Stimulated activated naive CD4-positive, alpha-beta T cell treated with Interleukin-2 at 50 U/mL for 16 hours (primary cell): ENCODE measurements at places on chromosomes 4 and X.
A peak's percentile ranks its signal among the peaks of the same experiment; 100 is the strongest.

GRCh38 chr4:174444390-174444789 is 77.9 kb downstream of the HPGD start:
- no peak for DNase-seq

- no peak for DNase-seq
These were observed 55.6 kb downstream of the SNCA start for GRCh38 chr4:89781321-89781720.

- no peak for DNase-seq
These were observed 58.7 kb downstream of the RASGEF1B start for GRCh38 chr4:81412946-81413495.

DNA sequence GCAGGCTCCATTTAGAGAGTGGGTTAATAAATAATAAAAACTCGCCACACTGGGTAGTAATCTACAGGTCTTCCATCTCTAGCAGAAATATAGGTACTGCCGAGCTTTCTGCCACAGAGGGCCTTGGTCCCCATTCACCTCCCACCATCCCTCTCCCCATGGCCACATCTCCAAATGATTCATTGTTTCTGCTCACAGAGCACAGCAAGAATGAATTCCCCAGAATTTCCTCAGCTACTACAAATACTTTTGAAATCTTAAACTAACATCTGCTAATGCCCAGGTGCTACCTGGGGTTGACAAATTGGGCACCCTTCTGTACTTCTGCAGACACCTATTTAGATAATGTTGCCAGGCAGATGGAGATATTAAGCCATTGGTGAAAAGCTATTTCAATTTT is 5.1 kb downstream of the PHEX start:
- no peak for DNase-seq

DNA sequence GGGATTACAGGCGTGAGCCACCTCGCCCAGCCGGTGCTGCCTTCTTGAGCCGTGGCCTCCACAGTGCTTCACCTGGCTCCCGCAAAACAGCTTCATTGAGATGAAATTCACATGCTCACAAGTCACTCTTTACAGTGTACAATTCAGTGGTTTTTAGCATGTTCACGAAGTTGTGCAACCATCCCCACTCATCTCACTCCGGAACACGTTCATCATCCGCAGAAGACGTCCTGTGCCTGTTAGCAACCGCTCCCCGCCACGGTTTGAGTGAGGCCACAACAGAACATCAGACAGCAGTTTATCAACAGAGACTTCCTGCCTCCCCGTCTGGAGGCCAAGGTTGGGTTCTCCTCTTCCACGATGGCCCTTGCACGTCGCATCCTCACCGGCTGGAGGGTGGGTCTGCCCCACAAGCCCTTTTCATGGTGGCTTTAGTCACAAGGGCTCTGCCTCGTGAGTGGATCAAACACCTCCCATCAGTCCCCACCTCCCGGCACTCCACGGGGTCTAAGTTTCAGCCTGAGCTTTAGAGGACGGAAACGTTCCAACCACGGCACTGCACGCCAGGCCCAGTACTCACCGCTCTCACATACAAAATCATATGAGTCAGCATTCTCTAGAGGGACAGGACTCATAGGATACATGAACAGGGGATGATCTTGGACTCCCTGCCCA is 29.6 kb upstream of the SPON2 start:
- peak; percentile 78 for DNase-seq

GRCh38 chr4:2788101-2788500 is 4.8 kb upstream of the SH3BP2 start:
- no peak for DNase-seq

DNA sequence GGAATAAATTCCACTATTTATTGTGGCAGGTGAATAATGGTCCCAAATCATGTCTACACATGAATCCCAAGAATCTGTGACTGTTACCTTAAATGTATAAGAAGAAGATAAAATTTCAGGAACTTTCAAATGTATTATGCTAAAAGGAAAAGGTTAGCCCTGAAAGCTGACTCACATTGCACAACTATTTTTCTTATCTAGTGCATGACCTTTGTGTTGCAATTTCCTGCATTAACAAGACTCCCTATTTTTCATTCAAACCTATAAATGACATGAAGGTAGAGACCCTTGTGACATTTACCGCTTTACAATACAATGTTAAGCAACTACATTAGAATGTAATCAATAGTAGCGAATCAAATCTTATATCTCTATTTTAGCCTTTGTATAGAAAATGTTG is 36.7 kb downstream of the UBQLN2 start:
- no peak for DNase-seq

DNA sequence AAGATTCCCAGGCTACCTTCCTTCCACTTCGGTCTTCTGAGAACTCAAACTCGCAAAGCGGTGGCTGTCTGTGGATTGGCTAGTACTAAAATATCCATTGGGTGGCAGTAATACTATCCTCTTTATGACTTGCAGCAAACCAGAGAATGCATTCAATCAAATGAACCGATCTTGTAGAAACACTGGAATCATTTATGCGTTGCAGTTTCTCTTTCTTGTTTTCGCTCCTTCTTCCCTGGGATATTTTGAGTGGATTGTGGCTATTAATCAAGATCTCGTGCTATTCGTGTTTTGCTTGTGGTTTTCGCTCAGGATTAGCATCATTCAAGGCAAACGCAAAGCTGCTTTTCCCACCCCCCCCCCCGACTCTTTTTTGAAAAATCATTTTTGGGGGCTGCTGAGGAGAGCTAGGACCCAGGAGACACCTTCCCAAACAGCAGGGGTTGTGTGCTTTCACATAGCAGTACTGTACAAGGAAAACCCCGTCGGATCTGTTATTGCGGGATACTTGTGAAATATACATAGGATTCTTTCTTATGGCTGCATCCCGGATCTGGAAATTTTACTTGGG is at the start of gene IL1RAPL1:
TSS of gene IL1RAPL1 (plus strand) at position 466 of the 571 bp plus-strand sequence.
- DNase-seq = no peak

DNA sequence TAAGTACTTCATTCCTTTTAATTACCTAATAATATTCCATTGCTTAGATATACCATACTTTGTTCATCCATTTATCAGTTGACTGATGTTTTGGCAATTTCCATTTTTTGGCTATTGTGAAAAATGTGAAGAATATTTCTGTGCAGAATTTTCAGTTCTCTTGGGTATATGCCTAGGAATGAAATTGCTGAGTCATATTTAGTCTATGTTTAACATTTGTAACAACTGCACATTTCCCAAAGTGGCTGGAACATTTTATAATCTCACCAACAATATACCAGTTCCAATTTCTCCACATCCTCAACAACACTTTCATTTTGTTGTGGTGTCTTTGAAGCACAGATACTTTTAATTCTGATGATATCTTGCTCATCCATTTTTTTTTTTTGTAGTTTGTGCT is 215.5 kb downstream of the PDGFC start:
- DNase-seq = no peak

DNA sequence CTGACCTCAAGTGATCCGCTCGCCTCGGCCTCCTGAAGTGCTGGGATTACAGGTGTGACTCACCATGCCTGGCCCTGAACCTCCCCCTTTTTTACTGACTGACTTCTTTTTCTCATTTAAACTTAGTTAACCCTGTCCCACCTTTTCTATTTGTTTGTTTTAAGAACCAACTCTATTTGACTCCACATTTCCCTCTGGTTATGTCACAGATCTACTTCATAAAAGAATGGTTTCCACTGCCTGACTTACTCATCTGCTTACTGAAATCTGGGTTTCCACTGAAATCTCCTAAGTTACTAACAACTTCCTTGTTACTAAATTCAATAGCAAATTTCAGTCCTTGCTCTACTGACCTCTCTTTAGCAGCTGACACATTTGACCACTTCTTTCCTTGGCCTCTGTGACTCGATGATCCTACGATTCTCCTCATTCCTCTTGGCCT is 28.0 kb upstream of the NSUN7 start:
- DNase-seq = no peak

GRCh38 chr4:154838155-154838554 is 57.1 kb downstream of the RBM46 start:
- DNase-seq = no peak

- no peak for DNase-seq
These were observed 15.1 kb downstream of the AFAP1 start for GRCh38 chr4:7924570-7924969.

DNA sequence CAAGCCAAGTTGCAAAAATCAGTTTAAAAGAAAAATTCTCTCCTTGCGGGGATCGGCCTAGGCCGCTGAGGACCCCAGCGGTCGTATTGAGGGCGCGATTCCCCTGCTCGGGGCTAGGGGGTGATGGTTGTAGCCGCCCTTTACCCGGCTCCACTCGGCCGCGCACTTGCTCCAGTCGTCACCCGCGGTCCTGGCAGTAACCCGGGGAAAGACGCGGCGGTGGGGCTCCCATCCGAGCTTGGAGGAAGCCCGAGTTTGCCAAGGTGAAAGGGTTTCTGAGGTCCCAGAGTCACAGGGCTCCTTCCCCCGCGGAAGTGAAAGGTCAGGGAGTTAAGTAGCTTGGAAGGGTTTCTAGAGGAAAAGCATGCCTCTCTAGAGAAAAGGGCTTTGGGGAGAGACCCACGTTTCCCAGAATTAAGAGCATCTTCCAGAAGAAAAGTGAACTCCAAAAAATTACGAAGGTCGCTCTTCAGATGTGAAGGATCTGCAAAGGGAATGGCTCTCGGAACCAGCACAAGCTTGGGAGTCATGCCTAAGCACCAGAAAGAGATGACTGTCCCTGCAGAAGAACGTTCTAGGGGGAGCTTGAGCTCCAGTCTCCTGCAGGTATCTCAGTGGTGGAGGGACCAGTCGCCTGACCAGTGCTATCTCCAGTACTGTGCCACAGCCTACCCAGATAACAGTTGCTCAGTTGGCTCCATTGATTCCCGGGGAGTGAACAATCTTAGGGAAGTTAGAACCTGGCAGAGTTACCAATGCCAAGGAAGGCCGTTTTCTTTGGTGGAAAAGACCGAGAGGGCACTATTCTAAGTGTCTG is 875 bp downstream of the LAP3 start:
- DNase-seq = peak; percentile 22

GRCh38 chr4:25117274-25117673 is 43.0 kb downstream of the SEPSECS start:
- DNase-seq = no peak

GRCh38 chr4:172688534-172688933 is 480.1 kb upstream of the GALNT7 start:
- DNase-seq = no peak

GRCh38 chr4:107252571-107252970 is 216.5 kb upstream of the DKK2 start:
- no peak for DNase-seq

- no peak for DNase-seq
These were observed 61.4 kb downstream of the LRP2BP start for GRCh38 chr4:185334326-185334725.

GRCh38 chrX:41946235-41946634 is 22.9 kb upstream of the CASK start:
- no peak for DNase-seq

- no peak for DNase-seq
These were observed 52.8 kb downstream of the RBM47 start for GRCh38 chr4:40576651-40577480.

- DNase-seq = no peak
These were observed 29.9 kb downstream of the PNMA6E start for GRCh38 chrX:153371256-153371655.

DNA sequence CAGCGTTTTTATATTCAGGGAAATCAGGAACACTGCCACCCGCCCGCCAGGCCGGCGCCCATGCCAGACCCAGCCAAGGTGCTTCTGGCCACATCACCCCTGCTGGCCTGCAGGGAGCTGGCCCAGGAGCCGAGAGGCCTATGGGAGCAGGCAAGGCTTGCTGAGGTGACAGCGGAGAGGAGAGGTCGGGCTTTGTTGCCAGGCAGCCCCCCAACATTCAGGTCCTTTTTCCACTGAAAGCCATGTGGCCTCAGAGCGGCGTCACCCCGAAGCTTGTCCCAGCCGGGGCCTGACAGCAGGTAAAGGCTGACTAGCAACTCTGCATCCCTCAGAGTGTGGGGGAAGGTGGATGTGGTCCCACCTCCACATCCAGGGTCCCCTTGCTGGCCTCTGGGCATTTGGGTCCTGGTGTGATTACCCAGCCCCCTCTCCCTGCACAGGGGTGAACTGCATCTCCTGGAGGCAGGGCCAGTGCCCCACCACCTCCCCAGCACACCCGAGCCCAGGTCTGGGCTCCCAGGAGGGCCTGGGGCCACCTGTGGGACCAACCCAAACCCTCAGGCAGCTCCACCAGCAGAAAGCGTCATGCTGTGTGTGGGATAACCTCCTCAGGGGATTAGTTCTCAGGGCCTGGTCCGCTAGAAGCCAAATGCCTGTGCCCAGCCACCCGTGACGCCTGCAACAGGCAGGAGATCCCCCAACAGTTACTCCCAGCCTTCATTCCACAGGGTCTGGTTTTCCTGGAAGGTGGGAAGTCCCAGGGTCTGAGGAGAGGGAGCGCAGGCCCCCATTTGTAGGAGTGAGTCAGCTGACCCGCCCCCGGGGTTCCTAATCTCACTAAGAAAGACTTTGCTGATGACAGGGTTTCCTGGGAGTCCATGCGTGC is at the start of gene PDE6B:
TSS of gene PDE6B (plus strand) at position 869 of the 886 bp plus-strand sequence. CDS start 54 bp downstream, outside the sequence.
- no peak for DNase-seq

DNA sequence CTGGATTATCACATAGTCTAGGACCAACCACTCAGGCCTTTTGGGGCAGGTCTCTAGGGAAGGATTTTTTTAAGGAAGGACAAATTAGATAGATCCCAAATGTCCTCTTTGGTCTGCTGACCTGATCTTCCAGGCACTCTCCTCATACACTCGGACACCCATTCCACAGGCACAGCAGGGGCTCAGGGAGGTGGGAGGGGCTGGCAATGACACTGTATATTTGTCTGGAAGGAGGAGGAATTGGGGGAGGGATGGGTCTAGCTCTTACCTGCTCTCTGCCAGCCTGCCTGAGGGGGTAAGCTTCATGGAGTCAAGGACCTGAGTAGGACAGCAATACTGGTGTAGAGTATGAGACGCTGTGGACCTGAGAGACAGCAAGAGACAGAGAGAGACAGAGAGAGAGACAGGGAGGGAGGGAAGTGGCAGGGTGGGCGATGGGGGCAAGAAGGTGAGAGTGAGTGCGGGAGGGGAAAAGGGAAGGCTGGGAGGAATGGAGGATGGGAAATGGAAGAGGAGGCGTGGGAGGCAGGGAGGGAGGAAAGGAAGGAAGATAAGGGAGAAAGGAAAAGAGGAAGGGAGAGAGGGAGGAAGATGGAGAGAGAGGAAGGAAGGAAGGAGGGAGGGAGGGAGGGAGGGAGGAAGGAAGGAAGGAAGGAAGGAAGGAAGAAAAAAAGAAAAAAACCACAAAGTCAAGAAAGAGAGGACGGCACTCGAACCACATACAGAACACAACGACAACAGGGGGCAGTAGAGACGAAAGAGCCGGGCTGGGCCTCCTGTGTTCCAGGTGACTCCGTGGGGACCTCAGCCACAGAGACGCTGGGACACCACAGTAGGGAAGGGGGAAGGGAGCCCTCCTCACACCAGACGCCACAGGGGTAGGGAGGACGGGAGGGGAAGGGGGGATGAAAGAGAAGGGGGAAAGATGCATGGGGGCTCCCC is 1.8 kb downstream of the IQSEC2 start:
- DNase-seq = peak; percentile 3

DNA sequence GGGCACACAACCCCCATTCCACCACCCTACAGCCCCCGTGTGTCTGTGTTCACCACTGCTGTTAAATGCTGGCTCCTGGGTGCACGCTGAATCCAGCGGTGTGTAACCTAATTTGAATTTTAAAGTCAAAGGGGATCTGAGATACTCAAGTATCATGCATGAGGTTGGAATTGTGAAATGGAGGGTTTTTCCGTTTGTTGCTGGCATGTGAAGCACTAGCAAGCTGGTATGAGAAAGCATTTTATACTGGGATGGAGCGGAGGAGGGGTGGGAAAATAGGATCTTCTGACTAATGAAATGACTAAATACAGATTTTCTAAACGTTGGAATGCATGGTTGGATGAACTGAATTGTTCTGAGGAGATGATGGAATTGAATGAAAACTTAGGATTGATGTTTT is 36.9 kb upstream of the FAT1 start:
- DNase-seq = no peak

- peak; percentile 15 for DNase-seq
These were observed 11.6 kb upstream of the ASMTL start for GRCh38 chrX:1464041-1464970.
